ENCODE measurements at places on chromosomes 11 and 22. TPM values are rescaled to one million over a fixed set of nuclear protein-coding genes. Genes with fewer than 3 reads are reported as not detected.
A peak's percentile ranks its signal among the peaks of the same experiment; 100 is the strongest.

DNA sequence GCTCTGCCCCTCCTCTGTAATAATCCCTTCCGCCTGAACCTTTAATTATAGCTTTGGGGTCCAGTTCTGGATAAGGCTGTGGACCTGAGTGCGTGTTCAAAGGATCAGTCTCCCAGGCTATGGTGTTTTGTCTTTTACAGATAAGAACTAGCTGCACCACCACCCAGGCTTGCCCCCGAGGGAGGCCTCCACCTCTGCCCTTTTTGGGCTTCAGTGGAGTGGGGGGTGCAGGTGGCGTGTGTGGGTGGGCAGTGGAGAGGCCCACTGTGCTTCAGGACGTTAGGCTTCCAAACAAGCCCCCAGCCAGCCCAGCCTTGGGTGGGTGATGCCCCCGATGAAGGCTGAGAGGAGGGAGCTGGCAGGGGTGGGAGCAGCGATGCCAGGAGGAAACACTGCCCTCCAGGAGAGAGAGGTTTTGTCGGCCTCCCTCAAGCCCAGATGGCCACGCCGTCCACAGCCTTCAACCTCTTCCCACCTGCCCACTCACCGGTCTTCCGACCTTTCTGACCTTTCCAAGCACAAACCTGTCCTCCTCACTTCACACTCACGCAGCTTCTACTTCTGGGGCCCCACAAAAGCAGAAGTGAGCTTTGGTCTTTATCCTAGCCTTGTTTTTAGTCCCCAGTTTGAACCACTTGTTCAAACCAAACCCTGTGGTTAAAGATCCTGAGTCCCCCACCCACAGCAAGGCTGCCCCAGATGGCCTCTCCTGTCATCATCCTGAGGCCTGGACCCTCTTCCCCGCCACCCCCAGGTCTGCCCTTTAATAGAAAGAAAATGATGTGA, 20.4 kb downstream of the PSMD13 start:
- DNase-seq: no peak

PGAP2 gene
- total RNA-seq: 17.6 TPM

DNA sequence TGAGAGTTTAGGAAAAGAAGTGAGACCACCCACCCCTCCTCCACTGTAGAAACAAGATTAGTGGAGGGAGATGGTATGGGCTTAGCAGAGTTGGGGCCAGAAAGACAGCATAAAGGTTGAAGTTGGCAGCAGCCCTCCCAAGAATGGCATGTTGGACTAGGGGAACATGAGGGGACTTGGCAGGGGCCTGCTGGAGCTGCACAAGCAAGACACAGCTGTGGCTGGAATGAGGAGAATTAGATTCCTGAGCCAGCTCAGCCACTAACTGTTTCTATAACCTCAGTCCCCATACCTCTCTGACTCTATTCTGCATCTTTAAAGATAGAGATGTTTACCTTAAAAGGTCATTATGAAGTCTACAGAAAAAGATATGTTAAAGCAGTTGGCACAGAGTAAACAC, 13.2 kb downstream of the MAP6 start:
- no peak for DNase-seq

- no peak for DNase-seq
These were observed 15.3 kb upstream of the CWF19L2 start for GRCh38 chr11:107472966-107473365.

- DNase-seq: no peak
These were observed 61.6 kb downstream of the KCNC1 start for GRCh38 chr11:17796154-17796553.

DNA sequence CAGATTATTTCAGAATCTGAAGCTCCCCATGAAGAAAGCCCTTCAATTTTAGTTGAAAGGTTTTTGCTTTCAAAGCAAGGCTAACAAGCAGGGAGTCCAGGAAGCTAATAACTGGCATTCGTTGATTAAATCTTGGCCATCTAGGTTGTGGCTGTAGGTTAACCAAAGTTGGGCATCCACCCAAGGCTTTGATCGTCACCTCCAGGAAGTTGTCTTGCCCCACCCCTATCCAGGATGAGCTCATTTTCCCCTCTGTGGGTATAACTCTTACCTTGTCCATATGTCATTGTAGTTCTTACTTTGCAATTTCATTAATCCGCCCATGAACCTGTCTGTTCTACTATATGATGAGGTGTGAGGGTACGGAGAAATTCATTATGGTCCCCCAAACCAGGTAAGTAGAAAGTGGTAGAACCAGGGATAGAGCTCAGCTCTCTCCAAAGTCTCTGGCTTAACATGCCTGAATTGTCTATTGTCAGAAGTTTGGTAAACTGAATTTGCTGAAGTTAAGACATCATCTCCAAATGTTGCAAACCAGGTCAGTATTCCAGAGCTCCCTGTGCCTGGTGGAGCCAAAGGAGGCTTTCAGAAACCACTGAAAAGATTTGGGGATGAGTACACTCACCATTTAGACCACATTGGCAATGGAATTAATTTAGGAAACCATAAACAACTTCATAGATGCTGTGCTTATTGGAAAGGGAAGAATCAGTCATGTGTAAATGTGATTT, 97.1 kb downstream of the CD44 start:
- DNase-seq: no peak

GRCh38 chr11:61325649-61326414, 7.1 kb downstream of the DDB1 start:
- no peak for DNase-seq

DNA sequence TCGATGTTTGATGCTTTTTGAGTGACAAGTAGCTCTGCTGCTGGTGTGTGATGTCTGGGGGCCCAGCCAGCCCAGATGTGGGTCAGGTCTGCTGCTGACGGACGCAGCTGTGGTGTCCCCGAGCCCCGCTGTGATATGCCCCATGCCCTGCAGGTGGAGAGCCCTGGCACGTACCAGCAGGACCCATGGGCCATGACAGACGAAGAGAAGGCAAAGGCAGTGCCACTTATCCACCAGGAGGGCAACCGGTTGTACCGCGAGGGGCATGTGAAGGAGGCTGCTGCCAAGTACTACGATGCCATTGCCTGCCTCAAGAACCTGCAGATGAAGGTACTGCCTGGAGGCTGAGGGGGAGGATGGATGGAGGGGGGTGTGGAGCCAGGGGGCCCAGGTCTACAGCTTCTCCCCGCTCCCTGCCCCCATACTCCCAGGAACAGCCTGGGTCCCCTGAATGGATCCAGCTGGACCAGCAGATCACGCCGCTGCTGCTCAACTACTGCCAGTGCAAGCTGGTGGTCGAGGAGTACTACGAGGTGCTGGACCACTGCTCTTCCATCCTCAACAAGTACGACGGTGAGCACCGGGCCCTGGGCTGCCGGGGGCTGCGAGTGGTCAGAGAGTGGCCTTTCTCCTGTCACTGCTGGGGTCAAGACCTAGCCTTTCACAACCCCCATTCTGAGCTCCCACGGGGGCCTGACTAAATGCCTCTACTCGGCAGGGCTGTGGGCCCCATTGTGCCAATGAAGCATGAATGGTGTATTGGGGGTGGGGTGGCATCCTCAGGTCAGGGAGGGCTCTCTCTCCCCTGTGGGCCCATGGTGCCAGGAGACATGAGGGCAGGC, 7.3 kb downstream of the AIP start:
- no peak for DNase-seq

DNA sequence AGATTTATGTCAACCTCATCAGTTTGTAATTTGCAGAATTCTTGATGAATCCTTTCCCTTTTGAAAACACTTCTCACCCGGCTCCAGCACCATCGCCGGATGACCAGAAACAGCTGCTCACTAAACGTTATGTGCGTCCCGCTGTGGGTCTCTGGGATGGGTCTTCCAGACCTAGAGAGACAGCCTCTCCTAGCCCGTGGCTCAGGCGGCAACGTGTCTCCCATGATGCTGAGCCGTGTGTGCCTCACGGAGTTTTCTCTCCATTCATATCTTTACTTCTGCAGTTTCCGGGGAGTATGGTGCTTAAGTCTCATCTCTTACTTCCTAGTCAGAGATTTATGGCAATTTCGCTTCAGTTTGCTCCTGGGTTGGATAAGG, 25.0 kb upstream of the ACR start:
- DNase-seq: peak; percentile 32

P2RX6 gene
- total RNA-seq: 4.7 TPM

ADAMTS15 gene
- total RNA-seq: 16.7 TPM

DNA sequence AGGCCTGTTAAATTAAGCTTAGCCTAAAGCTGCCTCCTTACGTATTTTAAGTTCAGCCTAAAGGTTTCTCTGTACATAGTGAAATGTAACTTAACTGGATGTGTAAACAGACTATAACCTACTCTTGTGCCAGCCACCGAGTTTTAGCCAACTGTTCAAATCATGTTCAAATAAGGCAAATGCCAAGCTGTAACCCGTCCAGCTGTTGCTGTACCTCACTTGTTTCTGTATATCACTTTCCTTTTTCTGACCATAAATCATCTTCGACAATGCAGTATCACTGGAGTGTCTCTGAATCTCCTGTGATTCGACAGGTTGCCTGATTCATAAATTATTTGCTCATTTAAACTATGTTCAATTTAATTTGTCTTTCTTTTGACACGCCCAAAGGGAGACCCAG, 4.0 kb upstream of the PLAAT5 start:
- DNase-seq: no peak
